ENCODE measurements at places on chromosomes 3 and 15. TPM values are rescaled to one million over a fixed set of nuclear protein-coding genes. Genes with fewer than 3 reads are reported as not detected.

DNA sequence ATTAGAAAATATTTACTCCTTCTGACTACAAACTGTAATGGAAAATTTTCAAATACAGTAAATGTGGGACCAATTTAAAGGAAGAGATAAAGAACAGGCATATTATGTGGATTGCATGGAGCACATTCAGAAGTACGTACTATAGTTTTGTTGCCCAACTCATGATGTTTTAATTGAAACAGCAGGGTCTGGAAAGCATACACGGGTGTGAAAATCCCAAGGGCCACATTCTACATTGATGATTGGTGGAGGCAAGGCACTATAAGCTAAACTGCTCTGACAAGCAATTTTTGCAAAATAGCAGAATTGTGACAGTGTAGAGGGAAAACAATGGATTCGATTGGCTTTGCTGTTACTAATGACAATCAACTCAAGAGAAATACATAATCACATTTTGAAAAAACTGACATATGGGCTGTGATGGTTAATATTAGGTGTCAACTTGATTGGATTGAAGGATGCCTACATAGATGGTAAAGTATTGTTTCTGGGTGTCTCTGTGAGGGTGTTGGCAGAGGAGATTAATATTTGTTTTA lies 458.6 kb downstream of the PYDC2 start:
- H3K36me3 ChIP-seq, result no peaks in the 10 kb centered on the region
- H3K4me1 ChIP-seq, result no peaks in the 10 kb centered on the region
- H3K27me3 ChIP-seq, result no peaks in the 10 kb centered on the region
- H3K4me3 ChIP-seq, result no peak overlapping the region

DNA sequence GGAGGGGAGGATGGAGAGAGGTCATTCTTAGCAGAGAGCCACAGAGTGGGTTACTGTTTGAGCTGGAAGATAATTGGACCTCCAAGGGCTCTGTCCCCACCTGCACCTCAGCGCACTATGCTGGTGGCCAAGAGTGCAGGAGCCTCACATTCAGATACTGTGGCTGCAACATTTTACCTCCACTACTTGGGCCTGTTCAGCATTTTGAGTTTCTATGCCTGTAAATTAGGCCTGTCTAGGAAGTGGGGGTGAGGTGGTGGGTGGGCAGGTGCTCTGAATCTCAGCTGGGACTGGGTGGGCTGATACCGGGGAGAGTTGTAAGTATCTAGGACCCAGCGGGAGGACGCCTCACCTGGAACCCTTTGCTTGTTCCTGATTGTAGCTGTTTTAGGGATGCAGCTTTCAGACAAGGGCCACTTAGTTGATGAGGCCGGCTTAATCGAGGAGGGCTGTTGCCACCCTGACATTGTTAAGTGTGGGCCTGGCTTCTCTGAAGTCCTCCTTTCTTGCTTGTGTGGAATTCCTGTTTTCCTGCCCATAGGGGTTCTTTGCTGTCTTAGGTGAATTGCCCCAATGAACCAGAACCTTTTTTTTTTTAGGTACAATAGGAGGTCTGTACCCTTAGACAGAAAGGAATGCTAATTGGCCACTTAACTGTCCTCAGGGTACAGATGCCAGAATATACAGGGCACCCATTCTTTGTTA lies 83.8 kb downstream of the SMAD3 start:
- DNase-seq, result no peak
- peak overlapping the region; percentile 58 for H3K27ac ChIP-seq
- H3K27me3 ChIP-seq, result no peaks in the 10 kb centered on the region

DNA sequence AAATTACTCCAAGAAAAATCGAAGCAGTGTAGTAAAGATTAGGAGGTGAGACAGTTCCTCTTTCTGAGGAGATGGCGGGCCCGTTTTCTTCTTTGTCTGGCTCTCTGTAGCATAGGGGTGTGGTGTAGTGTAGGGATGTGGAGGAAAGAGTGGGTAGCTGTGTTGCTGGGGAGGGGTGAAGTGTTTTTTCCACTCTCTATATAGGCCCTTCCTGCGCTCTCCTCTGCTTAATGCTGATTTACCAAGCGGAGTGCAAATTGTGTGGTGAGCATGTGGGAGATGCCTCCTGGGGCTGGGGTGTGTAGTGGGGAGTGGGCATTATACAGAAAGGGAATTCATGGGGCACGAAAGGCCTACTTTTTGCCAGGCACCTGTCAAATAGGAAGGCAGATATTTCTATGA lies 94.9 kb downstream of the ST6GAL1 start:
- H3K27me3 ChIP-seq, result no peaks in the 10 kb centered on the region
- H3K4me3 ChIP-seq, result peak overlapping the region; percentile 23
- H3K27ac ChIP-seq, result peak overlapping the region; percentile 86
- H3K4me1 ChIP-seq, result peaks cover 92% of the 10 kb centered on the region
- no peaks in the 10 kb centered on the region for H3K36me3 ChIP-seq

GRCh38 chr3:42214064-42214463 lies 51.9 kb downstream of the CCK start:
- DNase-seq, result no peak
- no peaks in the 10 kb centered on the region for H3K27me3 ChIP-seq
- H3K4me3 ChIP-seq, result no peak overlapping the region
- H3K4me1 ChIP-seq, result peaks cover 49% of the 10 kb centered on the region
- H3K27ac ChIP-seq, result peak overlapping the region; percentile 45

DNA sequence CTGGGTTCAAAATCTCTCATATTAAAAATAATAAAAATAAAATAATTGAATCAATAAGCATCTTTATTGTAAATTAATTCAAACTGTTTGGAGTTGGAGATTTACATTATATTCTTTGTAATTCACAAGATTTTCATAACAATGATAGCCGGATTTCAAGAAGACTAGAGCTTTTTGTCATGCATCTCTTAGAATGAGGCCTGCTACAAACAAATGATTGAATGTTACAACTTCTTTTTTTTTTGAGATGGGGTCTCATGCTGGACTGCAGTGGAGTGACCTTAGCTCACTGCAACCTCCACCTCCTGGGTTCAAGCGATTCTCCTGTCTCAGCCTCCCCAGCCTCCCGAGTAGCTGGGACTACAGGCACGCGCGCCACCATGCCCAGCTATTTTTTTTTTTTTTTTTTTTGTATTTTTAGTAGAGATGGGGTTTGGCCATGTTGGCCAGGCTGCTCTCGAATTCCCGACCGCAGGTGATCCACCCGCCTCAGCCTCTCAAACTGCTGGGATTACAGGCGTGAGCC lies 3.5 kb downstream of the SLTM start:
- no peaks in the 10 kb centered on the region for H3K27me3 ChIP-seq
- H3K4me1 ChIP-seq, result peaks cover 24% of the 10 kb centered on the region
- H3K4me3 ChIP-seq, result no peak overlapping the region
- DNase-seq, result no peak
- peaks cover 36% of the 10 kb centered on the region for H3K36me3 ChIP-seq

GRCh38 chr15:57377478-57377847 lies 1.2 kb downstream of the CGNL1 start:
- H3K27me3 ChIP-seq, result peaks cover 44% of the 10 kb centered on the region
- no peak overlapping the region for H3K4me3 ChIP-seq
- no peaks in the 10 kb centered on the region for H3K36me3 ChIP-seq
- no peak for DNase-seq

DNA sequence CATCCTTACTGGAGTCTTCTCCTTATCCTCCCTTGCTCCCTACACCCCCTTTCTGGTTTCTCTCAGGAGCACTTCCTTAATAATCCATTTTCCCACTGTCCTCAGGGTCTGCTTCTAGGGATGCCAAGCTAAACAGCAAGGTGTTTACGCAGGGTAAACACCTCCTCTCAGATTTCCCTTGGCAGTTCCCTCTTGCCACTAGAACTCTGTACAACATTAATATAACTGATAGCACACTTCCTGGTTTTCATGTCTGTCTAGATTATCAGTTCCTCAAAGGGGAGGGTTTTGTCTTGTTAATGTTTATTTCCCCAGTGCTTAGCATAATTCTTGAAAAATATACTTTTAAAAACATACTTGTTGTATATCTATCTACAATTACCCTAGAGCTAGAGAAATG lies 118.0 kb upstream of the SLC24A5 start:
- no peak for DNase-seq
- H3K4me3 ChIP-seq, result no peak overlapping the region
- H3K27me3 ChIP-seq, result no peaks in the 10 kb centered on the region
- H3K36me3 ChIP-seq, result no peaks in the 10 kb centered on the region
- no peak overlapping the region for H3K27ac ChIP-seq
- peaks cover 14% of the 10 kb centered on the region for H3K4me1 ChIP-seq

- H3K4me3 ChIP-seq, result no peak overlapping the region
- H3K36me3 ChIP-seq, result no peaks in the 10 kb centered on the region
- no peak for DNase-seq
- H3K27ac ChIP-seq, result no peak overlapping the region
- no peaks in the 10 kb centered on the region for H3K27me3 ChIP-seq
Measured at GRCh38 chr15:71079208-71080044, 35.8 kb upstream of the THSD4 start.

GRCh38 chr15:72249142-72249810 lies 18.3 kb upstream of the PKM start:
- no peaks in the 10 kb centered on the region for H3K4me1 ChIP-seq
- DNase-seq, result no peak
- H3K4me3 ChIP-seq, result no peak overlapping the region
- H3K36me3 ChIP-seq, result peaks cover 52% of the 10 kb centered on the region

- H3K4me1 ChIP-seq, result no peaks in the 10 kb centered on the region
- H3K27ac ChIP-seq, result no peak overlapping the region
- no peaks in the 10 kb centered on the region for H3K27me3 ChIP-seq
Measured at GRCh38 chr15:56939257-56939656, 20.8 kb downstream of the TCF12 start.

CTXND1 gene
- total RNA-seq, result not detected

KCNH8 gene
- 4.3 TPM for total RNA-seq

KCNMB3 gene
- 6.1 TPM for total RNA-seq

ACAN gene
- not detected for total RNA-seq

ANKRD63 gene
- 0.25 TPM for total RNA-seq

DNAH12 gene
- total RNA-seq, result 0.39 TPM

PLA1A gene
- total RNA-seq, result 0.58 TPM

SMCO1 gene
- not detected for total RNA-seq

MEX3B gene
- total RNA-seq, result 0.63 TPM

Data from B cell (primary cell).